ENCODE measurements at places on chromosomes 2 and 18. TPM values are rescaled to one million over a fixed set of nuclear protein-coding genes. Genes with fewer than 3 reads are reported as not detected.

CAPN14 gene
- total RNA-seq = 0.08 TPM

DAW1 gene
- 0.84 TPM for total RNA-seq

AGXT gene
- total RNA-seq = not detected

GRCh38 chr2:232543491-232543890 is 4.0 kb downstream of the CHRNG start:
- H3K27ac ChIP-seq = no peak overlapping the region
- H3K4me1 ChIP-seq = peaks cover 11% of the 10 kb centered on the region
- H3K27me3 ChIP-seq = no peaks in the 10 kb centered on the region

- H3K27ac ChIP-seq = no peak overlapping the region
- no peaks in the 10 kb centered on the region for H3K27me3 ChIP-seq
Measured at GRCh38 chr2:189249171-189249570, 69.6 kb upstream of the COL5A2 start.

DNA sequence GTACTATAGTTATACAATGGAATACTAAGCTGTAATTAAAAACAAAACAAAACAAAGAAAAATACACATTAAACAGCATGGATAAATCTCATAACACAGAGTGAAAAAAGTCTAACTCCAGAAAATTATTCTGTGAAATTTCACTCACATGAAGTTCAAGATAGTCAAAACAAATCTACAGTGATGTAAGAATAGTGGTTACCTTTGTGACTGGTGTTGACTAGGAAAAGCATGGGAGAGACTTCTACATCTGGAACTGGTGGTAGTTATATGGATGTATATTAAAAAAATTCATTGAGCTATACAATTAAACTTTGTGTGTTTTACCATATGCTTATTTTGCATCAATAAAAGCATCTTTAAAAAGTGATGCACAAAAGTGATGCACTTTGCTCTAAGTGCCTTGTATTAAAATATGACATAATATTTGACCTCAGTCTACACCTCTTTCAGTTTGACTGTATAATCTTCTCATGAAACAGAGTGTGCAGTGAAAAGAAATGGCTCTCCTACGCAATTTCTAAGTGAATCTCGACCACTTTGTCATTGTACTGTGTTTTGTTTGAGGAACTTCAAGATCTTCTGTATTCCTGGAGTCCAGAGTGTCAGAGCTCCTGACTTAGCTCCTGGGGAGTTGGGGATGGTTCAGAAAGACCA is 28.0 kb downstream of the STAT4 start:
- H3K27ac ChIP-seq = no peak overlapping the region
- H3K36me3 ChIP-seq = no peaks in the 10 kb centered on the region
- DNase-seq = no peak
- no peaks in the 10 kb centered on the region for H3K27me3 ChIP-seq
- H3K4me3 ChIP-seq = no peak overlapping the region

DNA sequence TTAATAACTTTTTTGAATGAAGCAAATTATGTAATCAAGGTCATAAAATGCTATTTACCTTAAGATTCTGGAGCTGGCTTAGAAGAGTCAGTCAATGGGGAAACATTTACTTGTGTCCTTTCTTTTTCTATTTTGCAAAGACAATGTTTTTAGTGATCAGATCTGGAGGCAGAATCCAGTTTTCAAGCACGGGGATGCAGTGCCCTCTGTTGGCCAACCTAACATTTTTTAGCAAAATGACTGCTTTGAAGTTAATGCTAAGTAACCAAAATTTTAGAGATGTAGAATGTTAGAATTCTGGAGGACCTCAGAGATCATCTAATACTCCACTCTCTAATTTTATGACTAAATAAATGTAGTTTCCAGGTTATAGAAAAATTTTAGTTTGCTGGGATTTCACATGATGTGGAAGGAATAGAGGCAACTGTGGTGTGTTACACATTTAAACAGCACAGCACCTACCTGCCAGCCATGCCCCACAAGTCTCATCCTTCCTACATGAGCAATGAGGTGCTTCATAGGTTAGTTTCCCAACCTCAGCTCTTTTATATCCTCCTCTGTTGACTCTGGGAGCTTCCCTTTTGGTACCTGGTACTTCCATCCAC is 23.6 kb upstream of the SLC9A4 start:
- no peaks in the 10 kb centered on the region for H3K4me1 ChIP-seq
- H3K4me3 ChIP-seq = no peak overlapping the region
- H3K27ac ChIP-seq = no peak overlapping the region
- no peaks in the 10 kb centered on the region for H3K36me3 ChIP-seq

DNA sequence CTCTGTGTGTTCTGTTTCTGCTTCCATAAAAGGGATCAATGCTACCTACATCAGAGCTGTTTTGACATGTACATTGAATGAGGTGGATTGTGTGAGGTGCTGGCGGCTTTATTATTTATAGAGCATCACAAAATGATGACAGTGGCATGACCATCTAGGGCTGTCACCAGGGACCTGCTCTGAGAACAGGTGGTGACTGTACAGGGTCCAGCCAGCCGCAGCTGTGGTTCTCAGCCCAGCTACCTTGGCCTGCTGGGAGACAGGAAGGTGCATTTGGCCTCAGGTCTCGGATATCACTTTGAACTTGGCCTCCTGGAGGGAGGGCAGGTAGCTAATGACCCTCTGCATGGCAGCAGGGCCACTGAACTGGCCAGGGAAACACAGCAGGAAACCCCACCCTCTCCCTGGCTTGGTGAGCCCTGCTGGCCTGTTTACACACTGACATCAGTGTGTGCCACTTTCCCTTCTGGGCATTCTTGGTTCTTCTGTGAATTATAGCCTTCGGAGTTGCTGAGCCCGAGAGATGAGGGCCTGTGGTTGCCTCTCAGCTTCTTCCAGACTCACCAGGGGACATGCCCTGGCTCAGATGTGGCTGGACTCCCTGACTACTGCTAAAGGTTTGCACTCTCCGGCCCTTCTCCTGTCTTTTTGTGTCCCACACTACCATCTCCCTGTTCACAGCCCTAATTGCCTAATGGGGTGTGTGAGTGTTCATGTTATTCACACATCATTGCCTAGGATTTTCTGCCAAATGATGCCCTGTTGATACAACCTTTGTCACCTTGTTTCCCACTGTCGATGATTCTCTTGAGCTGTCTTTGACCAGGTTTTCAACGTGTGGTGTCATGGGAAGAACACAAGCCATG is 109.2 kb upstream of the RAB12 start:
- H3K27me3 ChIP-seq = no peaks in the 10 kb centered on the region
- no peaks in the 10 kb centered on the region for H3K4me1 ChIP-seq
- H3K36me3 ChIP-seq = no peaks in the 10 kb centered on the region

Data from H1 (cell line).